Activated CD4-positive, alpha-beta T cell treated with anti-CD3 and anti-CD28 coated beads for 4 hours (primary cell): ENCODE measurements at places on chromosomes 5 and 9.

GRCh38 chr5:54421976-54422375 is 33.5 kb upstream of the HSPB3 start:
- DNase-seq: no peak

DNA sequence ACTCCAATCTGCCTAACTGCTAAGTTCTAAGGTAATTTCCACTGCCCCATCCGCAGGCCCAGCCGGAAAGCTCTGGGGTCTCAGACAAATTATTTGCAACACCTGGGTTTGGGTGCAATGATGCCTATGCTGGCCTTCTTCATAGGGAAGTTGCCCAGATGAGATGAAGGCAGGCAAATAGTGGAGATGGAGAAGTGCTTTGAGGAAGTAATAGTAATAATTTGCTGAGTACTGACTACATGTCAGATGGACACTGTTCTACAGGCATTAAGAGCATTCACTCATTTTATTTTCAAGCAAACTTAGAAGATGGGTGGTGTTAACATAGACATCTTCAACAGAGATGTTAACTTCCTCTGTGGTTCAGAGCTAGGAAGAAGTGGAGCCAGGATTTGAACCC is 3.8 kb downstream of the PCDH12 start:
- DNase-seq: no peak

DNA sequence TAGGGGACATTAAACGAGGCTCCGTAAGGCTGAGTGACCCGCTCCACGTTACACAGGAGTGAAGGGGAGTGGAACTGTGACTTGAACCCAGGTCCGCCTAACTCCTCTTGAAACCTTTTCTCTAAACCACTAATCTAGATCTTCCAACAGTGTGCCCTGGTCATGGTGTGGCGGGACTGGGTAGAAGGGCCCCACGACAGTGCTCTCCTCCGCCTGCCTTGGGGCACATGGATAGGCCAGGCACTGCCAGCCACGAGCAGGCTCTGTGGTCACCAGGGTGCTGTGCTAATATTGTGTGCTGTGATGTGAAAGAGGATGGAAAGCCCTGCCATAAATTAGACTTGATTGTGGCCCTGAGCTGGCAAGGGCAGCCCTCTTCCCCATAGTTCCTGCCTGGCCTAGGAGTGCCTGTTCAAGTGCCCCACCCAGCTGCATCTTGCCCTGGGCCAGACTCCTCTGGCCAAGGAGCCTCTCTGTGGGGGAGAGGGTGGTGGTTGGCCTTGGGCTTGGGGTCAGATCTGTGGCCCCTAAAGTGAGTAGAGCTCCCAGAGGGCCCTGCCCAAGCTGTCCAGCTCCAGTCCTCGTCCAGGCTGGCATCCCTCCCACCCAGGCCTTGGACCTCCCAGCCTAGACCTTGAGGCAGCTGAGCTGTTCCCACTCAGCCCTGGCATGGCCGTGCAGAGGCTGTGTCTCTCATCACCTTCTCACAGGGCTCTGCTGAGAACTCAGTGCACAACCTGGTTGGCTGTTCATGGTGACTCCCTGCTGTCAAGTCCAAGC is 67.8 kb upstream of the TBC1D2 start:
- no peak for DNase-seq

DNA sequence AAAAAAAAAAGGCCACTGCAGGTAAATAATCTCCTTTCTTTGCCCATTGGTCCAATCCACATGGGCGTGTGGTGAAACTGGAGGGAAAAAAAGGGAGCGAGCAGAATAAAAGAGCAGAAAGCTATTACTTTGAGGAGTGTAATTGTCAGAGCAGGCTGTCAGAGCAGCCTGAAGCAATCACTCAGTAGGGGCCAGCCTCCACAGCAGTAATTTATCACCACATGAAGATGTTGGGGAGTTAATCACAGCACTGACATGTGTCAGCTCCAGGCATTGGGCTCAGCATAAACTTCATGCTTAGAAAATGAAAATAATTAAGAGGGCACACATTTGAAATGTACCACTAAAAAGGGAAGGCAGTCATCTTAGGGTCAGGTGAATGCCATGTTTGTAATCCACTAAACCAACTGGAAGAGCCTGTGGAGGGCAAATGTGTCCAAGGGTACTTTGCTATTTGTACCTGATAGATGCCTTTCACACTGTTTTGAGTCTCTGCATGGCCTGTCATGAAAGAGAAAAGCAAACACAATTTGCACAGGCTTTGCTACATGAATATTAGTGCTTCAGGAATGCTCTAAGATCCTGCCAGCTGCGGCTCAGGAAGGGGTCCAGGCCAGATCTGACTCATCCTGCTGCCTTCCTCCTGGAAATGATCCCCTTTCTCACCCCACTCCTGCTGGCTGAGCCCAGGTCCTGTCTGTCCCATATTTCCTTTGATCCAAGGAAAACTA is 2.9 kb upstream of the PTGER4 start:
- DNase-seq: no peak

DNA sequence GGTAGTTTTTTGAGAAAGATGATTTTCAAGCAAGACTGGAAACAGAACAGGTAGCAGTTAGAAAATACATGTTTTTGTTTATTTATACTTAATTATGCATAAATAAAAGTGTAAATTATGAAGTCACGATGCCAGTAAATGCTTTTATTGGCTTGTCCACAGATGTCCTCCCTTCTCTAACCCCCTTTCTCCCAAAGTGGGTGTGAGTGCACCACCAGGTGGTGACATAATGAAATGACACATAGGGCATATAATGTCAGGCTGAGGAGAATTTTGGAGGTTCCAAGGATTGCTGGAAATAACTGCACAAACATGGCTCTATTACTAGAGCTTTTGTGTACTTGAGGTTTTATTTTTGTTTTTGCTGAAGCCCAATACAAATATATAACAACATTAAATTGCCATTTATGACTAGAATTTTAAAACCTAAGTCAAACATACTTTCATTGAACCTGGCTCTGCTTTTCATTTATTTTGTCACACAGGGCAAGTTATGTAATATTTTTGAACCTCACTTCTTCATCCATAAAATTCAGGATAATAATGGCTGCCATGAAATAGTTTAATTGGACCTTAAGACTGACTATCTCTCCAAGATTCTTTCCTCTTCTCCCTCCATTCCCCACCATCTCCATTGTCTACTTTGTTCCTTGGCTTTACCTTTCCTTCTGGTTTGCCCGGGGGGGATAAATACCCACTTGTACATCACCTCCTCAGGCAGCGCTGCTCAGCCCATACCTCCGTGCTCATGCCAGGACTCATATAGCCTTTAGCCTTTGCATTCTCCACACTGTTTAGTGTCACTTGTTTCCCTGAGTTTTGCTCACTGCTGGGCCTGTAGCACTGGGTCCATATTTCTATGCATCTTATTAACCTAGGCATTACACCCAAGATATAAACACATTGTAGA is 168.8 kb downstream of the PDE4D start:
- no peak for DNase-seq

GRCh38 chr5:132264546-132265335 is 7.2 kb downstream of the PDLIM4 start:
- no peak for DNase-seq

DNA sequence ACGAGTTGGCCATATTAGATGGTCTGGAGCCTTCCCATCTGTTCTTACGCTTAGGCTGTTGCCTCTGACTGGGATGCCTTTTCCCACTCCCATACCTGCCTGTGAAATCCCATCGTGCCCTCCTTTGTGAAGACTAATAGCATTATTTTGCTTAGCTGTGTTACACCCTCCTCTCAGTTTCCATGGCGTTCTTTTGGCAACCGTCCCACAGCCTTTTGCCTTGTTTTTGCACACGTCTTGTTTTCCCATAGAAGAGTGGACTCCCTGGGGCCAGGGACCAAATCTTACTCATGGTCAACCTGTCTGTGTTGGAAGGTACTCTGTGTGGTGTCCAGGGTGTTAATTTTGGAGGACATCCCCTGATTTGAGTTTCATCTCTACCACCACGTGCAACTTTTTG is 242.1 kb downstream of the HSPA4 start:
- no peak for DNase-seq

DNA sequence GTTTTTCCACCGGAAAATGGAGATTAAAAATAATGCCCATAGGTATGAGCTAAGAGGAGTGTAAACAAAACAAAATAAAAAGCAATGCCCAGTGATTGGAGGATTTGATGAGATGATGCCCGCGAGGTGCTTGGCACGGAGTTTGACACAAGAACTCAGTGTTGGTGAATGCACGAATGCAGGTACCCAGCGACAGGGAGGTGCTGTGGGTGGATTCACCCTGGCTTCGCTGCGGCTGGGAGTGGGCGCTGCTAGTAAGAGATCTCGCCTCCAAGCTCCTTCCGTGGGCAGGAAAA is 526 bp upstream of the STXBP1 start:
- DNase-seq: no peak

GRCh38 chr5:15774632-15775031 is 274.7 kb downstream of the FBXL7 start:
- no peak for DNase-seq

DNA sequence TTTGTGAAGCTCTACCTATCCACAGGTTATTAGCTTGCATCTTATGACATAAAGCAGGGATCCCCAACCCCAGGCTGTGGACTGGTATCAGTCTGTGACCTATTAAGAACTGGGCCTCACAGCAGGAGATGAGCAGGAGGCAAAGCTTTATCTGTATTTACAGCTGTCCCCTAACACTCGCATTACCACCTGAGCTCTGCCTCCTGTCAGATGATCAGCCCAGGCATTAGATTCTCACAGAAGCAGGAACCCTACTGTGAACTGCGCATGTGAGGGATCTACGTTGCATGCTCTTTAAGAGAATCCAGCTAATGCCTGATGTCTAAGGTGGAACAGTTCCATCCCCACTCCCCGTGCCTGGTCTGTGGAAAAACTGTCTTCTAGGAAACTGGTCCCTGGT is 19.7 kb downstream of the FBXW11 start:
- DNase-seq: no peak

DNA sequence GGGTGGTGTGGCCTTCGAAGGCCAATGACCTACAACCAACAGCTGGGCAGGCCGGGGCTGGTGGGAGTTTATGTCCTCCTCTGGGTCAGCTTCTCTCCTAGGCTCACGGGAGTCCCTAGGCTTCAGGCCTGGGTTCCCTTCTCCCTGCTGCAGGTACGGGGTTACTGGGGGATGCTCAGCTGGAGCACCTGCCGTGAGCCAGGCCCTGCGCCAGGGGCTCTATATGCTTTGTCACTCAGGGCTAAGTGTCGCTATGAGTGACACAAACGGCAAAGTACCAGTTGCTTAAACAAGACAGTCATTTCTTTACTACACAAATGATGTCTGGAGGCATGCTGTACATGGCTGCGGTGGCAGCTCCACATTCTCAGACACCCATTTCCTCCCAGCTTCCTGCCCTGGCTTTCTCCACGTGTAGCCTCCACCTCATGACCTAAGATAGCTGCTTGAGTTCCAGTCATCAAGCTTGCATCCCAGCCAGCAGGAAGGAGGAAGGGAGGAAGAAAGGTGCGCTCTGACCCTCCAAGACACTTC is 22.5 kb upstream of the NINJ1 start:
- DNase-seq: no peak

DNA sequence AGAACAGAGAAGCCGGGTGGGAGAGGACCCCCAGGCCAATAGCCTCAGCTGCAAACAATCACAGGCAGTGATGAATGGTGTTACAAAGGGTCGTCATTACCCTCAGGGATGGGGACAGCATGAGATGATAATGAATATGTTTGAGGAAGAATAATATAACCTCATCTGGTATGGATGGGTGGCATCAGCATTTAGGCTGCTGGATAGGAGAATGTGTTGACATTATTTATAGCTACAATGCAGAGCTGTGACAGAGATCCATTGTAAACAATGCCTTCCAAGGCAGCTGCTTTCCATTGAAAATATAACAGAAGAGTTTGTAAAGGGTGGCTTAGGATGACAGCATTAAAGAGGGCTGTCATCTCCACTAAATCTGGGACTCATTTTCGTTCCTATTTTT is 365.5 kb downstream of the KCNN2 start:
- DNase-seq: no peak

DNA sequence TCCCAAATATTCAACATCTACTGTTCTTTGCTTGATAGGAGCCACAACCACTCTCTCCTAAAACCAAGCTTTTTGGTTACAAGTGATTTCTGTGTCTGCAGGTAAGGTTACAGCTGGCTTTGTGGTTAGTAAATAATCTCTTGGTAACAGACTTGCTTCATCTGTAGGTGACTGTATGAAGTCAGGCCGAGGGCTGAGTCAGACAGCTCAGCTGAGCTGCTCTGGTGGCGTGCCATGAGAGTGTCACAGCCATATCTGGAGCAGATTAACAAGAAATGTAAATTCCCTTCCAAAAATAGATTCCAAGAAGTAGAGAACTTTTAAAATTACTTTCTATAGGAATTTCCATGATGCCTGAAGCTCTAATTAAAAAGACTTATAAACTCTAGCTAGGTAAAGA is 23.7 kb upstream of the TAS2R1 start:
- DNase-seq: no peak

DNA sequence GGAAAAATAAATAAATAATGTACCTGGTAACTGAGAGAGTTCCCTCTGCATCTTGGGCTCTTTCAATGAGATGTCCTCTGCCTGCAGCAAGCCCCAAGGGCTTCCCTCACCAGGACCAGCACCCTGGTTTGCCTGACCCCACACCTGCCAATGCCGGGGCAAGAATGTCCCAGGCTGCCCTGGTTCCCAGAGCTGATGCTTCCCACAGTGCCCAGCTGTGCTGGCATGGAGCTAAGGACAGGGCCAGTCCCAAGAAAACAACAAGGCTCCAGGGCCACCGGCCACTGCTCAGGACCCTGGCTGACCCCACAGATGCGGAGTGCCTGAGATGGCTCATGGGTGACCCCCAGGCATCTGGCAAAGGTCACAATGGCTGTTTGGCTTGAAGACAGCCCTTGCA is 123.5 kb downstream of the KCNIP1 start:
- no peak for DNase-seq

- DNase-seq: no peak
Observed at GRCh38 chr5:172377438-172377837, 76.9 kb downstream of the SH3PXD2B start.

DNA sequence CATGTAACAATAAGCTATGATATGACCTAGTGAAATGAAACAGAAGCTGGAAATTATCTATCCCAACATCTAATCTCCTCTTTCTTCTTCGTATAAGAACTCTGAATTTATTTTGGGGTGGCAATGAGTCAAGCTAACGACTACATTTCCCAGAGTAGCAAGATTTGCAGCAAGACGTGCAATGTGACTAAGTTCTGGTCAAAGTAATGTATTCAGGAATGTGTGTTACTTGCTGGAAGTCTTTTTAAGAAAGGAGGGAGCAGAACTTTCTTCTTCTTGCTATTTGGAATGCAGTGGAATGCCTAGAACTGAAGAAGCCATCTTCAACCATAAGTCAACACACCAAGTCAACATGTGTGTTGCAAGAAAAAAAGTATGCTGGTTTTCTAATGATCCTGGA is 406.6 kb upstream of the MEF2C start:
- DNase-seq: no peak

- peak; percentile 76 for DNase-seq
Observed at GRCh38 chr9:126805554-126806262, 868 bp downstream of the ZBTB43 start.

- no peak for DNase-seq
Observed at GRCh38 chr5:79011219-79011836, 26.2 kb upstream of the ARSB start.

DNA sequence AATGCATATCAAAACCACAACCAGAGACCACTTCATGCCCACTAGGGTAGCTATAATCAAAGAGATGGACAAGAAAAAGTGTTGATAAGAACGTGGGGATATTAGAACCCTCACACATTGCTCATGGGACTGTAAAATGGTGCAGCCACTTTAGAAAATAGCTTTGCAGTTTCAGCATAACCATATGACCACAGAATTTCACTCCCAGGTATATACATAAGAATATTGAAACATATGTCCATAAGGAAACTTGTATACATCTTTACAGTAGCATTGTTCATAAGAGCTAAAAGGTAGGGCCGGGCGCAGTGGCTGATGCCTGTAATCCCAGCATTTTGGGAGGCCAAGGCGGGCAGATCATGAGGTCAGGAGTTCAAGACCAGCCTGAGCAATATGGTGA is 56.4 kb downstream of the S1PR3 start:
- no peak for DNase-seq
